ENCODE measurements at places on chromosomes 7 and 10.

GRCh38 chr7:149599636-149600206 is 102.1 kb upstream of the ZNF746 start:
- no peak for DNase-seq

- no peak for DNase-seq
Measured at GRCh38 chr7:2631946-2632732, at the start of gene TTYH3. TSS of gene TTYH3 (plus strand) at chr7:2631986. CDS start at chr7:2632156, 170 bp downstream.

GRCh38 chr10:70424320-70424719 is 17.2 kb downstream of the NODAL start:
- DNase-seq: no peak

DNA sequence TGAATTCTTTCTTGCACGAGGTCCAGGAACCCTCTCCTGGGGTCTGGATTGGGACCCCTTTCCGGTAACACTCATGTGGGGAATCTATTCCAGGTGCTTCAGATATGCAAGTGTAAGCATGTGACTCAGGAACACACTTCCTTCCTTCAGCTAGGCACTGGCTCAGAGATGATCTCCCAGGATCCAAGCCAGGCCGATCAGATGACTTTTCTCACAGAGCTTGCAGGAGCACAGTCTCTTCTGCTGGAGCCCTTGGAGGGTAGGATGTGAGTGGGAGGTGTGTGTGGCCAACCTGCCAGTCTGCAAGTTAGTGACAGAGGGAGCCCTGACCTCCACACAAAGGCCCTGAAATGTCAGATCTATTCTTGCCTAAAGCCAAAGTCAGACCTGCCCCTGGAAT is 108.3 kb downstream of the CPXM2 start:
- no peak for DNase-seq

- peak; percentile 17 for DNase-seq
Measured at GRCh38 chr7:100745184-100745583, 11.8 kb downstream of the ZAN start.

DNA sequence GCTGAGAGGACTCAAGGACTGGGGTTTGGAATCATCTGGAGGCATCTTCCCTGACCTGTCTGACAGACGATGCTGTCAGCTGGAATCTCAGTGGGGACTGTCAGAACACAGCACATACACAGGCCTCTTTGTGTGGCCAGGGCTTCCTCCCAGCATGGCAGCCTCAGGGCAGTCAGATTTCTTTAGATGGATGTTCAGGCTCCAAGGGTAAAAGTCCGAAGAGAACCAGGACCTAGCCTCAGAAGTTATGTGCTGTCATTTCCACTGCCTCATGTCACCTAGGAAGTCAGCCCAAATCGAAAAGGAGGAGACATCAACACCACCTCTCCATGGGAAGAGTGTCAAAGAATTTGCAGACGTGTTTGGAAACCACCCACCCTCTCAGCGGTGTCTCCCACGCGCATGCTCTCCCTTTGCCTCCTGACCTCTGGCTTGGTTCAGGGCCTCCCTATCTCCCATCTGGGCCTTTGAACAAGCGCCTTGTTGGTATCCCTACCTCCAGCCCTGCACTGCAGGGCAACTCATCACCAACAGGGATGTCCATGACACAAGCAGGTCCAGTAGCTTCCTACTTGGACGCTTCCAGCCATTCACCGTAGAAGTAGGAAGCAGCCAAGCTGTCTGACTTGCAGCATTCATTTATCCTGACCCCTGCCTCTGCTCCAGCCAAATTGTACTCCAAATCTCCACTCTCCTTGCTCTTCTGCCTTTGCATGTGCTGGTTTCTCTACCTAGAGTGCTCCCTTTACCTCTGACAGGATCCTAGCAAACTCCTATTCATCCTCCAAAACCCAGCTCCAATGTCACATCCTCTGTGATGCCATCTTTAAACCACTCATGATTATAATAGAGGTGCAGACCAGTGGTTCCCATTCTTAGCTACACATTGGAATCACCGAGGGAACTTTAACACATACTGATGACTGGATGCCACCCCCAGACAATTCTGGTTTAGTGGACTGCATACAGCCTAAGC is 121.6 kb downstream of the OAT start:
- DNase-seq: no peak

GRCh38 chr7:43485580-43485979 is 97.3 kb upstream of the STK17A start:
- DNase-seq: no peak

DNA sequence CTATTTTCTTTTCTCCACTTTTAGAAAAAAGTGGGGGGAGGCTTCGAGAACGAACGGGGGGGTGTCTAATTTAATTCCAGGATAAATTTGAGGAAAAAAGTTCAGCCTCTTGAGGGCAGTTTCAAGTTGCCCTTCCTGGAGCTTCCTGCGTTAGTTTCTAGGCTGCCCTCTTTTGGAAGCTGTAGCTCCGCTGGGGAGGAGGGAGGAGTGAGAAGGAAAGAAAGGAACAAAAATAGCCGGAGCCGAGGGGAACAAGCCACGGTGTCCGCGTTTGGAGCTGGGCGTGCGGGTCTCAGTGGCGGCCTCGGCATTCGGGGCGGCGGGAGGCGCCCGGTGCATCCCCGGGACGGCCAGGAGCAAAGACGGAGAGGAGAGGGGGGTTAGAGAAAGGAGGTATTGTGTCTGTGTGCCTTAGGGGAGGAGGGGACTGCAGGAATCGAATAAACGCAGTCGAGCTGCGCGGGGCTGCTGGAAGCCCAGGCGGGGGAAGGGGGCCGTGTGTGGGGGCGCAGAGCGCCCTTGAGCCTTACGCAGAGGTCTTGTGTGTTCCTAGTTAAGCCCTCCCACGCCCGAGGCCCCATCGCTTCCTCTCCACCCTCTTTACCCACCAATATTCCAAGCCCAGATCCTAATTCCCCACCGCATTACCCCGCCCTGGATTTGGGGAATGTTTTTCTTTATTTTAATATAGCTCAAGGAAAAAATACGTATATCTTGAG is 2.0 kb upstream of the TNRC18 start:
- peak; percentile 82 for DNase-seq

- DNase-seq: no peak
Measured at GRCh38 chr10:131972474-131973071, 9.2 kb downstream of the BNIP3 start.

DNA sequence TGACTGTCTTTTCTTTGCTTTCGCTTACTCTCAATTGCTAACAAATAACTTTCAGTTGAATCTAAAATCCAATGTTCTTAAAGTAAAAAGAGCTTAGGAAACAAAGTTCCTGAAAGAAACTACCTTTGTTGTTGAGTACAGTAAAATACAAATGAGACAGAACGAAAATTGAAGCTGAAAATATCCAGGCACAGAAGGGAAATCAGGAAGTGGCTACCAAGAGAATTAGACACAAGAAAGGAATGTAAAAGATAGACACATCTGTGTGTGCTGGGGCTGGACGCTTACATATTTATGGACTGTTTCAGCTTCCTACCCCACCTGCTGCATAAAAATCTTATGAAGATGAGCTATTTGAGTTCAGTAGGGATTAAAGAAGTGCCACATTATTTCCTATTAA is 161.7 kb upstream of the PLXDC2 start:
- DNase-seq: no peak

DNA sequence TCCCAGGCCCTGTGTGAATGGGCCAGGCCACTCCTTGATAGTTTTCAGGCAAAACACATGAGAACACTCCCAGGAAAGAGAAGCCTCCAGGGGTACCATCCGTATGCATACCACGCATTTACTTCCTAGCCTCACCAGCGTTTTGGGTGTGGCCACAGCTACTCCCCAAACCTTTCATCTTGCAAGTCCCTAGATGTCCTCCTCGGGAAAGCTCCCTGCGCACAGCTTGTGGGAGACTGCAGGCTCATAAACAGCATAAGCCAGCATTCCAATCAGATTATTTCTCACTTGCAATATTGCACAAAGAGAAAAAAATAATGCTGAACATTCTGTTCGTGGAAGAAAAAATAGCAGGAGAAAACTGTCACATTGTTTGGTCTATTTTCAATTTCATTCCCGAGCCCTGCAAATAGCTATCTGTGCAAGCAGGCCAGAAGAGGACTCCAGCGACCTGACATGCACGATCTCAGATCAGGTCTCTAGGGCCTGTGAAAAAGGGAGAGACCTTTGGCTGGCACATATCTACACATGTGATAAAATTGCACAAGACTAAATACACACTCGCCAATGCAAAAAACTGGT is 175.6 kb downstream of the PLXNA4 start:
- no peak for DNase-seq

DNA sequence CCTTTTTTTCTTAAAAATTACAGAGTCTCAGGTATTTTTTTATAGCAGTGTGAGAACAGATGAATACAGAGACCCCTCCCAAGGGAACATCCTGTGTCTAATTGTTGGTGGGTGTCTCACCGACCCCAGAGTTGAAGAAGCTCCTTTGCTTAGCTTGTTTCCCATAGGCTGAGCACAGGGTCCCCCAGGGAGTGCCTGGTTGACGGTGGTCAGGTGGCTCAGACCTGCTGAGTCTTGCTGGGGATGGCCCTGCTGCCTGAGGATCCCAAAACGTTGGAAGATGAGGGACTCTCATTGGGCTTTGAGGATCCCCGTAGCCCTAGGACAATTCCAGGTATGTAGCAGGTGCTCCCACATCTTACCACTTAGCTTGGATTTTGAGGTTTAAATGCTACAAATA is 19.5 kb downstream of the SCART1 start:
- DNase-seq: no peak

DNA sequence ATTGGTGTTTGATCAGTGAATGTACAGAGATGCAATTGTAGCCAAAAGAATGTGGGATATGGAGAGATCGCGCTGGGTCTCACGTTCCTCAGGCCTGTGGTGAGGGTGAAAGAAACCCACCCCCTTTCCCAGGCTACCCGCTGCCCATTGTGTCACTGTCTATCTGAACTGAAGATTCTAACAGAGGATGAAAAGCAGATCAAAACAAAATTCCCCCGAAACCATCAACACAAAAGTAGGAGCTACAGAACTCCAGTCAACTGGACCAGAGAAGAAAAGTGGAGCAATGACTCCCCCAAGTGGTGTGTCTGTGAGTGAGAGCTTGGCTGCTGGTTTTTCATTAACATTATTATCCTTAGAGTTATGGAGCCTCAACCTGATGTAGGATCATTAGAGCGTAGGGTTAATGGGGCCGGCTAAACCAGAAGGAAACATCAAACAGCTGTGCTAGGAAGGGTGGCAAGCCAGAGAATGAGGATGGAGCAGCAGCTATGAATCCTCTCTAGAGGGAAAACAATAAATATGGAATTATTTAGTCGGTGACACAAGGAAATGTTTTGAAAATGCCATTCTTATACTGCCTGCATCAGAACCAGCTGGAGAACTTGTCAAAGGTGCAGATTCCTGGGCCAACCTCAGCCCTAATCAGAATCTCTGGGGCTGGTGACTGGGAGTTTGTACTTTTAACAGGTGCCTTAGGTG is 38.3 kb downstream of the AKR1B1 start:
- DNase-seq: no peak

DNA sequence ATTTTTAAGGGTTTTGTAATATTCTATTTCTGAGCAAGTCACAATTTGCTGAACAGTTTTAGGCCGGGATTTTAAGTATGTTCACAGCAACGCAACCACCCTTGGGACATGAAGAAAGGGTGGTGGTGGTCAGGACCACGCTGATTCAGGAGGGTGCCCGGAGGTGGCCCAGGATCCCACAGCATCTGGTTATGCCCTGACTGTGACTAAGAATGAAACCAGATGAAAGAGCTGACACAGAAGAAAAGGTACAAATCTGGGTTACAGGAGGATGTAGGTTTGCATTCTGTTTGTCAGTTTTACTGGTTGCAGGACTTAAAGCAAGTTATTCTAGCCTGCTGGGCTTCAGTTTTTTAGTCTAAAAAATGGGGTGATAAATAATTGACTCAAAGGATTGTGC is 279.7 kb downstream of the CCSER2 start:
- no peak for DNase-seq

DNA sequence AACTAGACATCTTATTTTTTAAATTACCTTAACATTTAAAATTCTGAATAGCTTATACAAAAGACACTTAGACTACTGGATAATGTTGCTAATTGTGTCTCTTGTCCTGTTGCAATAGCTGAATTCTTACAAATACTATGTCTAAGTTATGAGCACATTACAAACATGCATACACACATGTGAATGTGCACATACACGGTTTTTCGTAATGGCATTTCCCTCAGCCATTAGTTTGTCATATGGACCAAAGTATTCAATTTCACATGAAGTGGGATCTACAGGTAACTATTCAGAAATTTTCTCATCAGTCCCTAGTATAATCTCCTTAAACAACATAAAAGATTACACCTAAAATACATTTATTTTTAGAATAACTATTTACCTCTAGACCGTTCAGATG is 178.6 kb upstream of the BET1 start:
- DNase-seq: no peak

DNA sequence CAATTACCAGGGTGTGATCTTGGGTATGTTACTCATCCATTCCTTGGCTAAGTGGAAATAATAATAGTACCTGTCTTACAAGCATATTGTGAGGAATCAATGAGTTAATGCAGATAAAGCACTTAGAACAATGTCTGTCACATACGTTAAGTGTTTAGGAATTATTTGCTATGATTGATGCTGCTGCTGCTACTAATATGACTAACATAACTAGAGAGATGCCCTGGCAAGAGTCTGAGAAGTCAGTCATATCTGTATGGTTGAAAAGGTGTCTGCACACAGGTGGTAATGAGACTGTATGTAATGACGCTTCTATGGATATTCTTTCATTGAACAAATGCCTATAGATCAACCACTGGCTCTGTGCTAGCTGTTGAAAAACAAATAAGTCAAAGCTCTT is 100.1 kb upstream of the PCGF5 start:
- no peak for DNase-seq

GRCh38 chr7:36851382-36851781 is 127.1 kb upstream of the AOAH start:
- DNase-seq: no peak

DNA sequence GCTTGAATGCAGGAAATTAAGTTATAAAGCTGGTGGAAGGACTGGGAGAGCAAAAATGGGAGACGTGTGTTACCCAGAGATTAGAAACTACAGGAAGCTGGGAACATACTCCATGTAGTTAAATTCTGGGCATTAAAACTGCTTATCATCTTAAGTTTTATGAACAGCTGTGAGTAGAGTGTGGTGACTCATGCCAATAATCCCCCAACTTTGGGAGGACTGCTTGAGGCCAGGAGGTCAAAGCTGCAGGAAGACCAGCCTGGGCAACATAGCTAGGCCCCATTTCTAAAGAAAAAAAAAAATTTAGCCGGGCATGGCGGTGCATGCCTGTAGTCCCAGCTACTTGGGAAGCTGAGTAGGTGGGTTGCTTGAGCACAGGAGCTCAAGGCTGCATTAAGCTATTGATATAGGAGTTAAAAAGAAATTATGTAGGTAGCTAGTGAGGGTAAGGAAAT is 56.2 kb upstream of the SEPHS1 start:
- no peak for DNase-seq

Measured in cerebellar nuclear complex (tissue), 1 donor.